ENCODE measurements at places on chromosomes 12 and 14.

DNA sequence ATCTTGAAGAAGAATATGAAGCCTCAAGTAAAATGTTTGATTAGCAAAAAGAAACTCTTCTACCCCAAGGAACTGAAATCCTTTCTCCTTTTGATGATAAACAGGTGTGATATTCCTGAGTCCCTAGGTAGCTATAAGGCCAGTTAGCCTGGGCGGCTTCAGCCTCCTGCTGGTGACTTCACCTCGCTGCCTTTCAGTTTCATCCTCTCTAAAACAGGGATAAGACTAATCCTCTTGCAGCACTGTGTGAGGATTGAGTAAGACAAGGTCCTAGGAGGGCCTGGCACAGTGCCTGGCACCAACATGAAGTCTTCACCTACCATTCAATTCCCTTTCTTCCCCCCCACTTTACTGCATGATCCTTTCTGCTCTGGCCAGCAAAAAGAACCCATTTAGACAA is 42.1 kb downstream of the CIT start:
- peak; percentile 22 for DNase-seq

- peak; percentile 82 for DNase-seq
These were observed 33.7 kb upstream of the GLIPR1 start for GRCh38 chr12:75446857-75447256.

DNA sequence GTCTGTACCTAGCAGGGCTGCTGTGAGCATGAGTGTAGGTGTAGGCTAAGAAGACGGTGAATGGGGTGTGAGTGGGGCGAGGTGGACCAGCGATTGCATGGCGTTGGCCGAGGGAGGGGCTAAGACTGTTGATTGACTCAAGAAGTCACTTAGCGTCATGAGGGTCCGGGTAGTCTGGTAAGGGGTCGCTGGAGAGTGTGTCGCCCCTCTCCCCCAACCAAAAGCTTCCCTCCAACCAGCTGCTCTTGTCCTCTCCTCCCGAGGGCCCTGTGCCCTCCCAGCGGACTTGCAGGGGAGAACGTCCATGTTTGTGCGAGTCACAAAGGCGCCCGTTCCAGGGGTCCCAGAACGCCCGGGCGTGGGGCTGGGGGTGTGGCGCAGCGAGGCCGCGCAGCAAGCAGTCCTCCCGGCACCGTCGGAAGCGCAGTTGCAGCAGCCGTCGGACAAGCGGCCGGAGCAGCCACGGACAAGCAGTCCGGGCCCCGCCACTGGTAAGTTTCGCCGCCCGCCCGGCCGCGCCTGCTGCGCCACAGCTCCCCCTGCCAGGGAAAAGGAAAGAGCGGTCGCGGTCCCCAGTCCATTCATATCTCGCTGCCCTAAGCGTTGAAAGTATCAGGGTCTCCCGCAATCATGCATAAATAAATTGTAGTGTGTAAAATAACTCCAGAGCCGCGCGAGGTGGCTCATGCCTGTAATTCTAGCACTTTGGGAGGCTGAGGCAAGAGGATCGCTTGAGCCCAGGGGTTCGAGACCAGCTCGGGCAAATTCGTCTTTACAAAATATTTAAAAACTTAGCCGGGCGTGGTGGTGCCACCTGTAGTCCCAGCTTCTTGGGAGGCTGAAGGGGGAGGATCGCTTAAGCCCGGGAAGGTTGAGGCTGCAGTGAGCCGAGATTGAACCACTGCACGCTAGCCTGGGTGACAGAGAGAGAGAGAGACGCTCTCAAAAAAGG is at the start of gene CCDC63:
Gene CCDC63 (plus strand): TSS at position 373 of the 952 bp plus-strand sequence. CDS start 5,968 bp downstream, outside the sequence.
- DNase-seq = peak; percentile 16

GRCh38 chr12:64669270-64669842 is 59.1 kb downstream of the RASSF3 start:
- no peak for DNase-seq

DNA sequence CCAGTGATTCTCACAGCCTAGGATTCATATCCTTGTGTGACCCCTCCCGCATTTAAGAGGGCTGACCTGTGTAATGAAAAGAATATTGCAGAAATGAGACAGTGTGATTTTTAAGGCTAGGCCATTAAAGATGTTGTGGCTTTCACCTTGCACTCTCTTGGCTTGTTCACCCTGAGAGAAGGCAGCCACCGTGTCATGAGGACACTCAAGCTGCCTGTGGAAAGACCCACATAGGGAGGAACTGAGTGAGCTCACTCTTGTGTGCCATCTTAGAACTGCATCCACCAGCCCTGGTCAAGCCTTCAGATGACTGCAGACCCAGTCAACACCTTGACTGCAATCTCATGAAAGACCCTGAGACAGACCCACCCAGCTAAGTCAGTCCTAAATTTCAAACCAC is 46.3 kb upstream of the TMPO start:
- DNase-seq = no peak

DNA sequence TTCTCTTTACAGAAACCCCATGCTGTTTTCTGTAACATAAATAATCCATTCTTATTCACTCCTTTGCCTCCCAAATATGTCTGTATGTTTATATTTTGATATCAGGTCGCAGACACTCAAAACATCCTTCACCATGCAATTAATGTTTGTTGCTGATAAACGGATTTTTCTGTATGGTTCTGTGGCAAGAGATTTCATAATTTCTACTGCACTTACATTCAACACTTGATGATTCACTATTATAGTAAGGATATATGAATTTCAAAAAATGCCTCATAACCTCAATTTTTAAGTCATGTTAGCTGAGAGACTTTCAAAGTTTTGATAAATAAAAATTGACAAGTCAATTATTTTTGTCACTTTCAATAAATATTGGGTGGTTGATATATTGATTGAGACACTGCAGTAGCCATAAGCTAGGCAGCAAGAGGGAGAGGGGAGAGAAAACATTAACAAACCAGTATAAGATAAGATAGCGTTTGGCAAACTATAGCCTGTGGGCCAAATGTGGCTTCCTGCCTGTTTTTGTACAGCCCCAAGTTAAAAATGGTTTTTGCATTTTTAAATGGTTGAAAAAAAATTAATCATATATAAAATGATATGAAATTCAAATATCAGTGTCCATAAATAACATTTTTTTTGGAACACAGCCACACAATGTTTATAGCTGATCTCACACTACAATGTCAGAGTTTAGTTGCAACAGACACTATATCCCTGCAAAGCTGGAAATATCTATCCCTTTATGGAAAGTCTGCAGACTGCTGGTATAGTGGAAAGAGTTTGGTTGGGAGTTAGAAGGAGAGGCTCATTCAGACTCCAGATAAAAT is 18.3 kb downstream of the ALDH6A1 start:
- DNase-seq = peak; percentile 52

GRCh38 chr12:4506870-4507269 is 31.8 kb upstream of the RAD51AP1 start:
- DNase-seq = peak; percentile 17

DNA sequence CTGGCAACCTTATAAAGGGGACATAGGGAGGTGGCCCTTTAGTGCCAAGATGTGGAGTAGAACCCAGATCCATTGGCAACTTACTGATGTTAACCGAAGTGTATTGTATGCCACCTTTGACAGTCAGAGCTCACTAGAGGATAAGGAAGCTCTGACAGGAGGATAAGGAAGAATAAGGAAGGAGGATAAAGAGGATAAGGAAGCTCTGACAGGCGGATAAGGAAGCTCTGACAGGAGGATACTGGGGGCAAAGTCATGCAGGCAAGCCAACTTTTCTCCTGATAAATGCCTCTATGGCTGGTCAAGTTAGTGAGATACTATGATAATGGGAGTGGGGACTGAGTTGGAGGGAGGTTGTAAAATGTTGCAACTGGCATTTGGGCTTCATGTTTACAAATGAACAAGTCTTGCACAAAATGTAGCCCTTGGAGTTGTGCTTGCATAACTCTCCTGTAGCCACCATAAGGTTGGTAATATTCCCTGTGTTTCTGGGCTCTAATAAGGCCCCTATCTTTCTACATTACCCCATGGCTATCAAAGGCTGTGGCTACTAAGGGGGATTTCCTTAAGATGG is 17.7 kb upstream of the DHRS2 start:
- no peak for DNase-seq

- peak; percentile 57 for DNase-seq
These were observed 247.4 kb downstream of the GALC start for GRCh38 chr14:87745507-87746118.

DNA sequence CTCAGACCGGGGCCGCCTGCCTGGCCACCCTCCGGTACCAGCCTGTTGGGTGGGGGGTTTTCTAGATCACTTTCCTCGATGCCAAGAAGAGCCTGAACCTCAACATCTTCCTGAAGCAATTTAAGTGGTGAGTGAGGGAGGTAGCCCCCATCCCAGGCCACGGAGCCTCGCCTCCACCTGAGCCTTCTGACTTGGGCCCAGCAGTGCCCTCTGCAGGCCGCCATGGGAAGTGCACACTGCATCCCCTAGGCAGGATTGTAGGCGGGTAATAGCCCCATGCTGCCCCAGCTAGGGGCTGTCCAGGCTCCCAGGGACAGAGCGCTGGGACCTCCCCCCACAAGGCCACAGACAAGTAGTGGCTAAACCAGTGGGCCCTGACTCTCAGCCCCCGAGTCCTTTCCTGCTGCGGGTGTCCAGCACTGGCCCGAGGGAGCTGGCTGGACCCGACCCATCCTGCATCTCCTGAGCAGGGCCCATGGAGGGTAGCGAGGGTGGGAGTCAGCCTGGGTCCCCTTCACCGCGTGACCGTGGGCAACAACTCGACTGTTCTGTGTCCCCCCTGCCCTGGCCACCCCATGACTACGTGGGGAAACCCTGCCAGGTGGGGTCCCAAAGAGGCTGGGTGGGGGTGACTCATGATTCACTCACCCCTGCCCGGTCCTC is 15.3 kb upstream of the ADSS1 start:
- peak; percentile 60 for DNase-seq

DNA sequence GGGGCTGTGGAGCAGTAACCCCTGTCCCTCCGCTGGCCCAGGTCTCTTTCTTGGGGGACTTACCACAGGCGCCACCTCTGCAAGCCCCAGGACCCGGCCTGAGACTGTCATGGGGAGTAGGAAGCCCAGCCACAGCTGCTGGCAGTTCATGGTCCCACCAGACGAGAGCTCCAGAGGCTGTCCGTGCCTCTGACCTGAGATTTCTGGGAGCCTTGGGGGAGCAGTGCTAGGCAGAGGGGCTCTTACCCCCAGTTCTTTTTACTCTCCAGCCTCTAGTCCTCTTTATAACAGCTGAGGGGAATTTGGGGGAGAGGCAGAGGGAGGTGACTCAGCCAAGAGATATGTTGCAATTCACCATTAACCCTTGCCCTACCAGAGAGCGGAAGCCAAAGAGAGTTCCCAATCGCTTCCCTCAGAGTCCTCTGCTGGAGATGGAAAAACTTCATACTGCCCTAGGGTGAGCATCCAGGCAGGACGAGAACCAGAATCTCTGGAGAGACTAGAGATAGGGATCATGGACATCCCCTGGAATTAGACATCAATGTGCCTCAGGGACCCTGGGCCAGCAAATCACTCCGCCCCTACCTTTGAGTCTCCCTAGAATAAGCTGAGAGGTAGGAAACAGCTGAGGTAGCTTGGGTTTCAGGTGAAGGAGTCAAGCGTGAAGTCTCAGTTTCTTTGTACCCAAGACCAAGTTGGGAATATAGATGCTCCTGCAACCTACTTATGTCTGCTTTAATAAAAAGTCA is at the start of gene MMP19:
Gene MMP19 (minus strand): TSS at position 256 of the 749 bp plus-strand sequence. CDS start 106 bp downstream, at position 150.
- DNase-seq = peak; percentile 83

All from fibroblast of the aortic adventitia (primary cell).